ENCODE measurements at places on chromosomes 3 and 15.
A peak's percentile ranks its signal among the peaks of the same experiment; 100 is the strongest.

DNA sequence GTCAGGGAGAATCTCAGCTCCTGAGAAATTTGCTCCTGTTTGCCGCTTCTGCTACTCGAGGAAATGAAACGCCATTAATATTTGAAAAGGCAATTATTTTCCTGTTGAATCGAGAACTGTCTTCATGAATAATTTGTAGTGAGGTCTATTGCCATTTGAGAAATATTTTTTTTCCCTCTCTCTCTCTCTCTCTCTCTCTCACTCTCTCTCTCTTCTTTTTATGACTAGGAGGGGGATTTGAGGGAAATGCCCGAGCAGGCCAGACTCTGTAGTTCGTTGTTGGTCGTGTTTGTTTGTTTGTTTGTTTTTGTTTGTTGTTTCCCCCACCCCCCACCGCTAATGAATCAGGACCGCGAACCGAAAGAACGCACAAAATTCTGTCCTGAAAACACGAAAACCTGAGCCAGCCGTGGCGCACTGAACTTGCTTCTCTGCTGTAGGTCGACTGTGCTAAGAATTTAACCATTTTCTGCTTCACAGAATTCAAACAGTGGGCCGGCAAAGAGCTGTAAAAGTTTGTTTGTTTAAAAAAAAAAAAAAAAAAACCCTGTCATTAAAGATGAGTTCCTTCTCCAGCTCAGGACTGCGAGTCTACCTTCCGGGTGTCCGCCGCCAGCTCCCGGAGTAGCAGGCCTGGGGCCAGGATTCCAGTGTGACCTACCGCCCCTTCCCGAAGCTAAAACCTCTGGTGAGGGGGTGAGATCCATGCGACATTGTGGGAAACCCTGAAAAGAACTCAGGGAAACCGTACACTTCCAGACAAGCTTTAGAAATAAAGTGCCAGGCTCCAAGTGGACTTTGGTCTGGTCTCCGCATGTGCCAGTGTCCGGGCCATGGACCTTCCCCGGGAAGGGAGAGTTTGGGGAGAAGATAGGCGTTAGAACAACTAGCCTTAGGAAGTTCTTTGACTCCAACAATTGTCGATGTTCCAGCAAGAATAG, 12.1 kb downstream of the ZIC4 start:
- DNase-seq = no peak

GRCh38 chr15:90914305-90915080, 11.4 kb downstream of the MAN2A2 start:
- DNase-seq = no peak

DNA sequence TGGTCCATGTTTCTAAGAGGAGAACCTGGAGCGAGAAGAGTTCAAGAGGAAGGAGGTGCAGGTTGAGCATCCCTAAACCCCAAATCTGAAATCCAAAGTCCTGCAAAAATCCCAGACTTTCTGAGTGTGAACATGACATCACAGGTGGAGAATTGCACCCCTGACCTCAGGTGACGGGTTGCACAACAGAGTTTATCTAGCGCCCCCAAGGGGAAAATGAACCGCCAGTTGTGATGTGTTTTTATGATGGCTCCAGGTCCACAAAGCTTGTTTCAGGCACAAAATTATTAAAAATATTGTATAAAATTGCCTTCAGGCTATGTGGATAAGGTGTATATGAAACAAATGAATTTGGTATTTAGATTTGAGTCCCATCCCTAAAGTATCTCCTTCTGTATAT, 420.0 kb downstream of the GABRB3 start:
- DNase-seq = no peak

DNA sequence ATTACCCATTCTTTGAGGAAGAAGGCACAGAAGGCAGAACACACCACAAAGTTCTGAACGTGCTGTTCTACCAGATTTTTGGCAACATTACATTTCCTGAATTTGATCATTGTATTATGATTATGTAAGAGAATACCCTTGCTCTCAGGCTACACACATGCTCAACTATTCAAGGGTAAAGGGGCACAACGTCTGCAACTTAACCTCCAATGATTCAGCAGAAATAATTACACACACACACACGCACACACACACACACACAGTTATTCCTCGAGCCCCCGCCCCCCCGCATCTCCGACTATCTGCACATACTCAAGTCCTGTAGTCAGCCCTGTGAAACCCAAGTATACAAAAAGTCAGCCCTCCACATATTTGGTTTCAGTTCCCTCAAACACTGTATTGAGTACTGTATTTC, 26.8 kb downstream of the RPN1 start:
- DNase-seq = no peak

DNA sequence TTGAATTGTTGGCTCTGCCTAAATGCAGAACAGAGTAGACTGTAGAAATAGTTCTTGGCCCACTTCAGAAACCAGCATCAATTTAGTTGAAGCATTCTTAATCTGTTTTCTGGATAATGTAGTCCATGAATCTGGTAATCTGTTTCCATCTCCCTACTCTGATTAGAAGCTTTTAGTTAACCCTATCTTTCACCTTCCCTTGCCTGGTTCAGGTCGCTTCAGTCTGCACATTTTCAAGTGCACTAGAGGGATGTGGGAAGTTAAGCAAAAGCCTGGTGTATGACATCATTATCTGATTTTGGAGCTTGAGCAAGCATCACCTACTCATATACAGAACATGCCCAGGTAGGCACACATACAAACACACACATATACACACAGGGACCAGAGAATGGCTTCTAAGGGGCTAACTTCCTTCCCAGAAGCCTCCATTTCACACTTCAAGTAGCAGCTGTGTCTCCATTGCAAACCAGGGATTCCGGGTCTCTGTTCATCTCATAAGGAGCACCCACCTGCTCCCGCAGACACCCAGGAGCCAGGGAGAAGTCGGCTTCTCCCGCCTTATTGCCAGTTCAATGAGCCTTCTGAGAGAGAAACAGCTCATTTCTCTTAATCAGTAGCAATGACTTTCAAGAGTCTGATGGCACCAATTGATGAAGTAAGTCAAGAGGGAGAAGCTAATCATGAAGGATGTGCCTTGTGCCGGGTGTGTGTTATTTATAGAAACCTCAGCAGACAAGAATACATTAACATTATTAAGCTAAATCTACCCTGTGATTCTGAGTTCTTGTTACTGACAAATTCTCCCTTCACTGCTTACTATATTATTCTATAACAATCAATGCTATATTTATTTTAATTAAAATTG, 347.9 kb upstream of the STAC start:
- no peak for DNase-seq

DNA sequence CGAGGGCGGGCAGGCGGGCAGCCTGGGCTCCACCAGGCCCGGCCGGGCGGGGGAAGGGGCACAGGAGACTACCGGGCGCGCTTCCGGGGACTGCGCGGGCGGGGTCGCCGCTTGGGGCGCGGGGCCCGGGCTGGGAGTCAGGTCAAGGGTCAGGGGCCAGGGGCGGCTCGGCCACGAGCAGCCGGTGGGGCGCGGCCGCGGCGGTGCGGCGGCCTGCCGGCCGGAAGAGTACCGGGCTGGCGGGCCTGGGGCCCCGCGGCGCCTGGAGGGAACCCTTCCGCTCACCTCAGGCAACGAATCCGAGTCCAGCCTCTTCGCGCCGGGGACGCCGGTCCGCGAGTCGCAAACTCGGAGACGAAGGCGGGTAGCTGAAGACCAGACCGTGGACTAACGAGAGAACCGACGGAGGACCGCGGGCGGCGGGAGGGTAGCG, 225 bp downstream of the RHOA start:
- DNase-seq = peak; percentile 78

- DNase-seq = peak; percentile 79
Measured at GRCh38 chr3:34260271-34261000, 462.0 kb downstream of the PDCD6IP start.

DNA sequence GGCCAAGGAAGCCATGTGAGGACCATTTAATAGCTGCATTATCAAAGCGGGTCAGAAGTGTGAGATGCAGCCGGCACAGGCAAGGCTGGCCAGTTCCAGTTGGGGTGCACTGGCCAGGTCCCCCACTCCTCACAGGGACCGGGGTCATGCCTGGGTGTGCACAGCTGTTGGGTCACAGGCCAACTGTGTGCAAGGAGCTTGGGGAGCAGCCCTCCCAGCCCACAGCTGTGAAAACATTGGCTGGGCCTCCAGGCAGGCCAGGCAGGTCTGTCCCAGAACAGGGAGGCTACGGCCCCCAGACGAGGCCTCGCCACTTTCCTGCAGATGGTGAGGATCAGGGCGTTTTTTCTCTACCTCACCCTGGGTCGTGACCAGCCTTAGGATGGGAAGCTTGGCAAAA, 521.0 kb downstream of the NTRK3 start:
- no peak for DNase-seq

DNA sequence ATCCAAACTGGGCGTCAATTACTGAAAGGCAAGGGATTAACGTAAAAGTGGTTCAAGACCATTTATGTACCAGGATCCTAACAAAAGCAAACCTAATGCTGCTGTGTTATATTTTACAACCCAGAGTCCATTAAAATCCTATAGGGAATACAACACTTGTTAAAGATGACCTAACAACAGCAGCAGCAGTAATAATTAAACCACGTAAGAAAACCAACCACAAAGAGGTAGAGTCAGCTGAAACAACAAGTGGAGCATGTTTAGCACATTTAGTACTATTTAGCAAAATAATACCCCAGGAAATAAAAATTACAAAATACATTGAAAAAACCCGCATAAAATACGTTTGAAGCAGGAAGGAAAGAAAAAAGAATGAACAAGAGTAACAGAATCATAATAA, 82.1 kb upstream of the AGBL1 start:
- no peak for DNase-seq

DNA sequence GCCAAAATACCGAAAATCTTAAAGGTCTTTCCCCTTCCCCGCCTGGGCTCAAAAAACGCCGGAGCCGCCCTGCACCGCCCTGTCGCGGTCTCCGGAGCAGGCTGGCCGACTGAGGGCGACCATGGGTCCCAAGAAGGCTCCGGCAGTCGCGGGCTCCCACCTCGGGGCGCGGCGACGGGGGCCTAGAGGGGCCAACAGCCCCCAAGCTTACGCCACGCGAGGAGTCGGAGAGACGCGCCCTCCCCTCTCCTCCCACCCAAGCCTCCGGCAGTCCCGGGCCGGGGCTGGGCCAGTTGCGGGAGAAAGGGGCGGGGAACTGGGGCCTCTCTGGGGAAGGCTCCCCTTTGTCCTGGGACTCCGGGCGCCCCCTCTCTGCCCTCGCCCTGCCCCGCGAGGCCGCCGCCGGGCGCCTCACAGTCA, 69.2 kb downstream of the GOLGA8B start:
- DNase-seq = peak; percentile 70

- DNase-seq = no peak
Measured at GRCh38 chr3:195758721-195759353, 38.1 kb downstream of the MUC20 start.

DNA sequence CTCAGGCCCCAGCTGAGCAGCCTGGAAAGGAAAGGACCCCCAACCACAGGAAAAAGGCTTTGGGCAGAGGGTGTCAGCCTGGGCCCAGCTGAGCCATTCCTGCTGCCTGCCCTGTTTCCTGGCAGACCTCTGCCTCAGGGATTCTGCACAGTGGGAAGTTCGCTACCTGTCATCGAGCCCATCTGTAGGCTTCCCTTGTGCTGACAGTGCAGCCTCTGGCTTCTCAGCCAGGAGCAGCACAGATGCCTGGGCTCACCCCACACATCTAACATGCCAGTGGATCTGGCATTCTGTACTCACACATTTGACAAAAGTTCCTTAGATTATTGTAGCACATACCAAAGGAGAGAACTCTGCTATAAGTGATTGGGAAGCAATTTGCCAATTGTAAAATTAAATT, 202.2 kb downstream of the SSR3 start:
- DNase-seq = no peak

- DNase-seq = peak; percentile 83
Measured at GRCh38 chr3:69120879-69121464, 1.4 kb downstream of the LMOD3 start.

DNA sequence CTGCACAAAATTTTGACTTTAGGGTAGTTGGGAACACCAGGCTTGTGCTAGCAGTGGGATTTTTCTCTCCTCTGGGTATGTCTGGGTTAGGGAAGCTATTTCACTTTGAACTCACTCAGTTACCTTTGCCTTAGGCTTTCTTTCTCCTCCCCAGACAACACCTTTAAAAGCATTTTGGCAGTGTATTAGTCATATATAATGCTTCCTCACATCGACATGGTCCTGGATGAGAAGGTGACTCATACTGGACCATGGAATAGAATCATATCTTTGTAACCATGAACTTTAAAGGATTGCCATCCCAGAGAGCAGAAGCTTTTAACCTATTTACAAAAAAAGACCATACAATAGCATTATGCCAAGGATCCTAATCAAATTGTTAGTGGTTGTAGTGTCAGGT, 2.7 kb downstream of the RYR3 start:
- DNase-seq = no peak

- DNase-seq = no peak
Measured at GRCh38 chr3:31670136-31670535, 137.4 kb downstream of the STT3B start.

DNA sequence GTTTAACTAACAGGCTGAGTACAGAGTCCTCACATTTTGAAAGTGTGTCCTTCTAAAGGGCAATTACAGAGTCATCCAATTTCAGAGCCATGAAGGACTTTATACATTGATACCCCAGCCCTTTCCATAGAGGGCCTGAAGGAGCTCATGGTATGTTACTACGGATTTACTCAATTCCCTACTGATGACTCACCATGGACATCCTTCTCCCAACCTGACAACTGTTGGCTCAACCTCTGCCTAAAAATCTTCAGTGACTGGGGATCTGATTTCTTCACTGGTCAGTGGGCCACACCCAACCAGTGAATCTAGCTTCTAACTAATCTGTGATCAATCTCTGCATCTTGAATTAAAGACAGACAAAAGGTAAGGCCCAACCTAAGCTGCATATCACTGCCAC, 963.4 kb upstream of the CFAP20DC start:
- no peak for DNase-seq

DNA sequence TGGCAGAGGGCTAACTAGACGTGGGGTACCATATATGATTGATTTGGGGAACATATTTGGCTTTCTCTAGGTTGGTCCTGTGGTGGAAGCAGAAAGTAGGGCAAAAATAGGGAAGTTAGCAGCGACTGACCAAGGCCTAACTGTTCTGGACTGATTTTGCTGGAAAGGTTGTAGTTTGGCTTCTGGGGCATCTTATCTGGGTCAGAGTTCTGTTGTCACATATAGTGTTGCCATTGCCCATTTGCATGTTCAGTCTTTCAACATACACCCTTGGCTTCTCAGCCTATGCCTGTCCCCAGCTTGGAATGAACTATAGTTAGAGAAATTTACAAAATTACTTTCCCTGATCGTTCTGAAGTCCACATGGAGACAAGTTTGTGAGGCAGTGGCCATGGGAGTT, 426.5 kb downstream of the TBC1D5 start:
- no peak for DNase-seq

GRCh38 chr3:58427661-58428361, 5.8 kb downstream of the PDHB start:
- DNase-seq = no peak

GRCh38 chr3:196220991-196221390, 4.7 kb downstream of the SLC51A start:
- DNase-seq = no peak

DNA sequence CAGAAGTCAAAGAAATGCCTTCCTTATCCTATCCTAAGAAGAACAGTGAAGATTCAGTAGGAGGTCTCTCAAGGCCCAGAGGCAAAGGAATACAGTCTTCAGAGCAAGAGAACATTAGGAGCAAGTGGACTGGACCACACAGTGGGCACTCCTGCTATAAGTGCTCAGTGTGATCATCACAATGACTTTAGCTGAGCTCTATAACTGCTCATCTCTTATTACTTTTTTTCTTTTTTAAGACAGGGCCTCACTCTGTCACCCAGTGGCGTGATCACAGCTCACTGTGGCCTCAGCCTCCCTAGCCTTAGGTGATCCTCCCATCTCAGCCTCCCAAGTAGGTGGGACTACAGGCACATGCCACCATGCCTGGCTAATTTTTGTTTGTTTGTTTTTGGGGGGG, 48.1 kb downstream of the COL8A1 start:
- DNase-seq = no peak

- no peak for DNase-seq
Measured at GRCh38 chr3:4751029-4751501, 228.2 kb upstream of the BHLHE40 start.
